ENCODE measurements at places on chromosomes 4 and X.

DNA sequence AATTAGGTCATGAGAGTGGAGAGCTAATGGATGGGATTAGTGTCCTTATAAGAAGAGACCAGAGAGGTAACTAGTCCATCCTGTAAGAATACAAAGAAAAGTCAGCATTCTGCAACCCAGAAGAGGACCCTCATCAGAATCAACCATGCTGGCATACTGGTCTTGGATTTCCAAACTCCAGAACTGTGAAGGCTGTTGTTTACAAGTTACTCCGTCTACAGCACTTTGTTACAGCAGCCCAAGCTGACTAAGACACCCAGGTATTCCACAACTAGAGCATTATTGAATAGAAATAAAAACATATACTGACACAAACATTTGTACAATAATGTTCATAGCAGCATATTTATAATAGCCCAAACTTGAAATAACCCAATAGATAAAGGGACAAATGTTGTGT lies 9.2 kb downstream of the TMEM156 start:
- no peak for DNase-seq

- no peak for DNase-seq
Observed at GRCh38 chrX:31092970-31093638, 21.3 kb upstream of the FTHL17 start.

DNA sequence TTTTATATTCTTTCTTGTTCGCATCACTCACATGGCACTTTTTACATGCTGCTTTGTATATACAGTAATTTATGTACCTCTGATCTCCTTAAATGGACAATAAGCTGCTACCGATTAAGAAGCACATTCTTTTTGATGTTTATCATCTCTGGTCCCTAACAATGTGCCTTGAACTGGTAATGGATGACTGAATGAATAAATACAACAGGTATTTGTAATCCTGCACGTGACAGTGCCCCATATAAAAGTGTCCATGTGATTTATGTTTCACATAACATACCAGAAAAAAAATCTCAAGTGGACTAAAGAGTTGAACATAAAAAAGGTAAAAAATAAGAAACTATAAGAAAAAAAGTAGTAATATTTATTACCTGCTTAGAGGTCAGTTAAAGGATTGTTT lies 7.7 kb upstream of the SLAIN2 start:
- DNase-seq: peak; percentile 24

GRCh38 chrX:15292861-15293260 lies 22.6 kb downstream of the ASB11 start:
- DNase-seq: no peak

DNA sequence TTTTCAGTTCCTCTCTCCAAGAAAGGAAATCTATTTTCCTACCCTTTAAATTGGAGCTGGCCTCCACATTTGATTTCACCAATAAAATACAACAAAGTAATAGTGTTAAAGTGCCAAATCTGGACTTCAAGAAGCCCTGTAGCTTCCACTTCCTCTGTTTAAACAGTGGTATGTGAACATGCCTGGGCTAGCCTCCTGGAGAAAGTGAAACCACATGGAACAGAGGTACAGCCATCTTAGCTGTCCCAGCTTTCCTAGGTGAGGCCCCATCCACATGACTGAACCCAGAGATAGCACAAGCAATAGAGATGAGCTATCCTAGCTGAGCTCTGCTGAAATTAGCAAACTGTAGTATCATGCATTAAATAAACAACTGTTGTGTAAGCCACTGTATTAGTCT lies 131.8 kb upstream of the VCX start:
- no peak for DNase-seq

DNA sequence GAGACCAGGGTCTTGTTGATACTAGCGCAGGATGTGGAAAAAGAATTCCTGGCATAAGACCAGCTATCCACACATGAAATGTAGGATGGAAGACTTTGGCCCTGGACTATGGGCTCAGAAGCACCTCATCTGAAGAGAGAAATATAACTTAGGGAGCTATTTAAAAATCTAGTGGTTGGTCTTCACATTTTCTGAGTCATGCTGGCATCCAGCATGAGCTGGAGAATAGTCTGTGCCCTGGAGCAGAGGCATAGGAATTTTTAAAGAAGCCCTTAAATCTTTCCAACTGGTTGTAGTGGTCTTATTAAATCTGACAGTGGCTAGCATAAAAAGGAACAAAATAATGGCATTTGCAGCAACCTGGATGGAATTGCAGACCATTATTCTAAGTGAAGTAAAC lies 86.3 kb downstream of the SMARCA5 start:
- no peak for DNase-seq

GRCh38 chrX:72126048-72126415 lies 5.7 kb downstream of the RTL5 start:
- no peak for DNase-seq

- no peak for DNase-seq
Observed at GRCh38 chr4:185144601-185145240, 1.7 kb downstream of the SLC25A4 start.

DNA sequence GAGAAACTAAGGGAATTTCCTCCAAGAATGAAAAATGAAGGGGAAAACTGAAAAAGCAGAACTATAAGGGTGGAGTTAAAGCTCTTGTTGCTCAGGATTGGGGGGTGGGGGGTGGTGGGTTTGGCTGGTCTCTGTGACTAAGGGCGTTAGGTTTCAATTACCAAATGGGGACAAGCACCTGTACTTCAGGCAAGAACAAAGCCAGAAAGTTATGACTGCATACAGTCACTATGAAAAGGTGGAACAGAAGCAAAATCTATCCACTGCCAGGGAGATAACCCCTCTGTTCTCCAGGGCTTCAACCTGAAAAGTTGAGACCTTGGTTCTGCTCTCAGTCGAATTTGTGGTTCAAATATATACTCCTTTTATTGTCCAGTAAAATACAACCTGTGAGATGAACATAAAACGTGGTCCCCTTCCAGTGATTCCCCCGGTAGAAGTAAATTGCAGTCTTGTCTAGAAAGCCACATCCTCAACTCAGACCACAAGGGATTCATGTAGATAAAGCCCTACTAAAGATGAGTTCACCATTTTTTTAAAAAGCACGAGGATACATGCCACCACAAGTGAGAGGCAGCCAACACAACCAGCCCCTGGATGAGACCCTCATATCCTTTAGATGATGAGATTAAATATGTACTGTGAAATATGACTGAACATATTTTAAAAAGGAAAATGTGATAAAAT lies 257.1 kb upstream of the RPS6KA3 start:
- DNase-seq: no peak

GRCh38 chr4:110540581-110540980 lies 64.6 kb downstream of the ENPEP start:
- no peak for DNase-seq

DNA sequence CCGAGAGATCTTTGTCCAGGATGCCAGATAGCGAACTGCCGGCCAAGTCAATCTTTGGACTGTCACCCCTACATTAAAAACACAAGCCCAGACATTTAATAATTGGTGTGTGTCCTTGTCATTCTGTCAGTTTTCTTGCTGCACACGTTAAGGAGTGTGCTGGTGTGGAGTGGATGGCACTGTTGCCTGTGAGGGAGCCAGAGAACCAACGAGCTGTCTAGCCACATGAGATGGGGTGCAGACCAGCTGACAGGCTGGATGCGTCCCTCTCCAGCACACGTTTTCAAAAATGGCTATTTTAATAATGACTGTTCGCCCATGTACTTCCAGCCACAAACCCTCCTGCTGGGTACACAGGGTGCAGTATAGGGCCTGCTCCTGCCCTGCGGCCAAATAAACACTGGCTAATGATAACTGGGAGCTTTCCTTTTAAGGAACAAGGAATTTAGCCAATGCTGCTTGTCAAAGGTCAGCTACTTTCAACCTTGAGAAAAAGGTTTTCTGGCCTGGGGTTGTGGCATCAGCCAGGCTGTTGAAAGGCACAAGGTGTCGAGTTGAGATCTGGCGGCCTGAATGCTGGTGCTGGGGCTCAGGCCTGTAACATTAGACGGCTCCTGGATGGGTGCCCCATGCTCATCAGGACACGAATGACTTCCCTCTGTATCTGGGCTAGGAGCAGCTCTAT lies 54.0 kb upstream of the MAP3K15 start:
- no peak for DNase-seq

DNA sequence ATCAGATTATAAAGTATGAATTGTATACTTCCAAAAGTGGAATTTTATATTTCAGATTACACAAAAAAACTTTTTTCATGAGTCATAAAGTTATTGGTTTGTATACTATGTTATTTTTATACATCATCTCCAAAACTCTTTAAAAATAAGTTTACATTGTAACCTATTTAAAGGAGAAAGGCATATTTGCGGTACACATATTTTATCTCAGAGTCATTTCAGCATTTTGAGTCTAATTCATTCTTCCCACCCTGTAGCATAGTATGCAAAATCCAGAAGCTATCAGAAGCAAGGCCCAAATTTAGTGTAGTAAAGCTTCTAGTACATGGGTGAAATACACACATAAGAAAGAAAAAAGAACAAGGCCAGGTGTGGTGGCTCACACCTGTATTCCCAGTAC lies 80.3 kb downstream of the AWAT2 start:
- DNase-seq: no peak

GRCh38 chr4:53450773-53451172 lies 73.3 kb downstream of the FIP1L1 start:
- no peak for DNase-seq

GRCh38 chrX:120585702-120586101 lies 18.2 kb upstream of the MCTS1 start:
- DNase-seq: no peak
